ENCODE measurements at places on chromosomes 7 and 10.
A peak's percentile ranks its signal among the peaks of the same experiment; 100 is the strongest.

DNA sequence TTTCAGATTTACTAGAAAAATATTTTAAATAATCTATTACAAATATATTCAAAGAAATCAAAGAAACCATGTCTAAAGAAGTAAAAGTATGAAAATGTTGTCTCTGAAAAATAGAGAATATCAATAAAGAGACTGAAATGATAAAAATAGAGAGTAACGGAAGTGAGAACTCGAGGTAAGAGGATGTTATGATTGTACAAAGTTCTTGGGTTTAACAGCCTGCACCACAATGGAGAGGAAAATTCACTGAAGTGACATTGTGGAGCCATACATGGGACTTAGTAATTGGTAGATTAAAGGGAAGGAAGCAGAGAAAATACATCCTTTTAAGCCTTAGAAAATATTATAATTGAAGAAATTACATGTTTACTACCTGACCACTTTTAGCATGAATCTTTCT lies 77.9 kb downstream of the THSD7A start:
- DNase-seq = no peak

DNA sequence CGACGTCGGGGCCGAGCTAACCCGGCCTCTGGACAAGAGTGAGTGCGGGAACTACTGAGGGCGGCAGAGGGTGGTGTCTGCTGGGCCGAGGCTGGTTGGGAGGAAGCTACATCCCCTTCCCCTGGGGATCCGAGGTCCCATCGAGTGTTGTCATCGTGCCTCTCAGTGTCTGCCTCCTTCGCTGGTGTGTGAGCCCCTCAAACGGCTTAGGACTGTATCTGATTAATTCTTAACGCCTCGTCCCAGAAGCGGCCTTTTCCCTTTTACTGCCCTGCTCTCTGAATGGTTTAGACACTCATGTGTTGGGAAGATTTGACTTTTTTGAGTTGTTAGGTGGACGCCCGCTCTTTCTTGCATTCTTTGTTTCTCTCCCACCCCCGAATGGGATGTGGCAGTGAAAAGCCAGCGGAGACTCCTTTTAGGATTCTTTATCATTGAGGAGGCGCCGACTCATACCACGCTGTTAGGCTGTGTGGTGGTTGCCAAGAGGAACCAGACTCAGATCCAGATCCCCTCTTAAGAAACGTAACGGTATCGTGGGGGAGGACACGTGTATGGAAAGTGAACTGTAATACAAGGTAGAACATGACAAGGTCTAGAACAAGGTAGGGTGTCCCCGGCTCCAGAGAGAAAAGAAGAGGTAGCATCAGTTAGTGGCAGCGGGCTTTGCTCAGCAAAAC lies 631 bp downstream of the SUPV3L1 start:
- peak; percentile 46 for DNase-seq

- no peak for DNase-seq
Measured at GRCh38 chr10:18797286-18797685, 138.1 kb downstream of the ARL5B start.

GRCh38 chr7:148110097-148110868 lies 480.3 kb upstream of the C7orf33 start:
- no peak for DNase-seq

DNA sequence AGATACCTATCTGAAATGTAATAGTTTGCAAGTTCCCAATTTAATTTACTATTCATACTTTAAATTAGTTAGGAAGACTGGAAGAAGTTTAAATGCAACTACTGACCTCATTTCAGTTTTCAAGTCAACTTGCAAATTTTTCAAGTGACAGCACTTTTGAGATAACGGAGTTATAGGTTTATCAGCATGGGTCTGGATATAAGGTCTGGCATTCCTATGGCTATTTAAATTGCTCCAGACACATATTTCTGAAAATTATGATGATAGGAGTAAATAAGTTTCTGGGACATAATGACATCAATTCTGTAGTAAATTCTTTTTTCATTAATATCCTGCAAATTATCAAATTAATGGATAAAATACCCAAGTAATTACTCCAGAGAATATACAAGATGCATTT lies 251.9 kb downstream of the PRKG1 start:
- no peak for DNase-seq

GRCh38 chr7:124351950-124352349 lies 319.1 kb upstream of the TMEM229A start:
- DNase-seq = no peak

DNA sequence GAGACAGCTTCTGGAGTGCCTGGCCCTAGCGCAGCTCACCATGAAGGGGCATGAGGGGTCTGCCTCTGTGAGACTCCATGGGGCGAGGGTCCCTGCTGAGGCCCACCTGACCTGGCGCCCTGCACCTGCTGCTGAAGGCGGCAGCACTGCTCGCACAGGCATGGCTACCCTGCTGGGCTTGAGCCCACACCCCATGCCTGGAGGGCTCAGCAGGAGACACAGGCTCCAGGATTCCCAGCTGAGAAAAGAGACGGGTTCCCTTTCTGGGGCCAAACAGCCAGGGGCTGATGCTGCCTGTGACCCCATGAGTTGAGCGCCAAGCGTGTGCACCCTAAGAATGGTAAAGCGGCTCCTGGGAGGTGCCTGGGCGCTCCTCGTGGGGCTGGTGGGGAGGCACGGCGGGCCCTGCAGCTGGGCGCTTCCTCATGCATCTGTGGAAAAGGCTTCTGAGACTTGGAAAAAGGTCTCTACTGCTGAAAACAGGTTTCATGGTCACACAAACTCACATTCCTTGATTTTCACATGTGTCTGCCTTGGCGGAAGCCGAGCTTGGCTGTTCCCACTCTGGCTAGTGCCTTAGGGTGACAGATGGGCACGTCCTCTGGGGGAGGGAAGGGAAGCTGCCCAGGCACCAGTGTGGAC lies 233.4 kb downstream of the ZMYND11 start:
- no peak for DNase-seq

Data from D341Med (cell line).